ENCODE measurements at places on chromosomes 7 and 10.

GRCh38 chr10:25508112-25508815 lies 333.5 kb downstream of the GPR158 start:
- DNase-seq: no peak

DNA sequence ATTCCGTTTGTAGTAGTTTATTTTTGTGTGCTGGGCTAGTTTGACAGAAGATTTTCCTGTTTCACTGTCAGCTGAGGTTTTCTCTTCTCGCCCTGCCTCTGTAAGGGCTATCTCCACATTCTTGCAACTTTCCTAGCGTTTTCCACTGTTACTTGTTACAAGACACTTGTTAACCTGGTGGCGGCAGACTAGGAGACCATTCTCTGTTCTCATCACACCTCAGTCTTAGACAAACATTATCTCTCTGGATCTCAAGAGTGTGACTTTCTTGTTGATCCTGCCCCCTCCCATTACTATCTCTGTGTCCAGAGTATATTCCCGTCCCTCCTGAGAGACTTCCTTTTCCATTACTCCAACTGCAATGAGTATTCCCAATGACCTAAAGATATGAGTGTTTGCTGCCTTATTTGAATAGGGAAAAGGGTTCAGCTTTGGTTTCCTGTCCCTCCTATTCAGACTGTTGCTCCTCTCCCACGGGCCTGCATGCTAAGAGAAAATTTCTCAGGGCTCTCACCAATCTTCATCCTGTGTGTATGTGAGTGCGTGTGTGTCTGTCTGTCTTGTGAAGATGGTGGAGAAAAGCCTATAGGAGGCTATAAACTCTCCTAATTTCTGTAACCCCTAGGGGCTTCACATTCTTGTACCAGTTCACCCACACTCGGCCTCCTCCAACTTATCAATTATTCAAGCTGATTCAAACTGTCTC lies 722.4 kb upstream of the POT1 start:
- DNase-seq: no peak

DNA sequence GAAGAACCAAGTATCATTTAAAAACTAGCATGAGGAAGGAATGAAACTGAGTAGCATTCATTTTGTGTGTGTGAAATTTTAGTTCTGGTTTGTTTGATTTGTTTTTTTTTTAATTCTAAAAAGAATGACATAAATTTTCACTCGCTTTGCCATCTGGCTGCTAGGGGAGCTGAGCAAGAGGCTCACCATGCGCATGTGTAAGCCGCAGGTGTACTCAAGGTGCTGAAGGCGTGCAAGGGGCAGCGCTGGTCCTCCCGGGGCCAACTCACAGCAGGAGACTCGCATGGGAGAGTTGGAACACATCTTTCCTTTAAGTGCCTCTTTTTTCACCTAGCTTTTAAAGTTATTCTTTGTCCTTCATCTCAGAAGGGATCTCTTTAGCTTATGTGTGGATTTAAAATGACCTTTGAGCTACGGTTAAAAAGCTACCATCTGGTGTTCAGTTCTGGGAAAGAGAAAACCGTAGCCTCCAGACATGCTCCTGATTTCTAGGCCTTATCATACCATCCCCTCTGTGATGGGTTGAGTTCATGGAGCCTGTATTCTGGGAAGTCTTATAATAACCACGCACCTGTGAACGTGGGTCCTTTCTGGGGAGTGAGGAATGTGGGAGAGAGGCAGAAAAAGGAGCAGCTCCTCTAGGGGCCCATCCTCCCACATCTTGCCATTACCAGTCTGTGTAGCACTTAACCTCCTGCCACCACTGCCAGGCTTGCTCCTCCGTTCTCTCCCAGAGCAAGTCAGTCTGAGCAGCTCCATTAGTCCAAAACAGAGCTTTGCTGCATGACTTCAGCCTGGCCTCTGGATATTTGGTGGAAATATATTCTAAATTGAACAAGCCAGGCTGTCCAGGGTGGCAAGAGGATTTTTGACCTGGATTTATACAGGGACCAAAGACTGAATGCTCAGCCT lies 61.9 kb downstream of the KLHDC10 start:
- DNase-seq: no peak

- no peak for DNase-seq
Measured at GRCh38 chr10:34580643-34581042, 234.5 kb downstream of the PARD3 start.

Data from NCI-H1930 (cell line).